EH (cell line): ENCODE measurements at places on chromosomes 6 and 20.

DNA sequence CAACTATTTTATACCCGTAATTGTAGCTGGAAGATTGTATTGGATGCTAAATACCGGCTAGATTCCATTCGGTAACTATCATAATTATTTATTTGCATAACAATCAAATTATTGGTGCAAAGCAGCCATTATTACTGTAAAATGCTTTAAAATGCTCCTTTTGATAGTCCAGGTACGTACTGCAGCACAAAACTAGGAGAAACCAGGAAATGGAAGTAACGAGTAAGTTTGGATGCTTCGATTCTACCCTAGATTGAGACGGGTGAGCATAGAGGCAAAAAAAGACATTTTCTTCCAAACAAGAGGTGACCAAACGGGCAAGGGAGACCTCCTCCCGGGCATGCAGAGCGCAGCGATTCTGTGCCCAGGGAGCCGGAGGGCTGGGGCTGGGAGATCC lies 469 bp upstream of the XRN2 start:
- no peak for DNase-seq

- no peak for DNase-seq
These were observed 401 bp upstream of the TNFRSF21 start for GRCh38 chr6:47310131-47310480.

- DNase-seq = peak; percentile 15
These were observed 61.7 kb downstream of the ESF1 start for GRCh38 chr20:13723011-13723410.

DNA sequence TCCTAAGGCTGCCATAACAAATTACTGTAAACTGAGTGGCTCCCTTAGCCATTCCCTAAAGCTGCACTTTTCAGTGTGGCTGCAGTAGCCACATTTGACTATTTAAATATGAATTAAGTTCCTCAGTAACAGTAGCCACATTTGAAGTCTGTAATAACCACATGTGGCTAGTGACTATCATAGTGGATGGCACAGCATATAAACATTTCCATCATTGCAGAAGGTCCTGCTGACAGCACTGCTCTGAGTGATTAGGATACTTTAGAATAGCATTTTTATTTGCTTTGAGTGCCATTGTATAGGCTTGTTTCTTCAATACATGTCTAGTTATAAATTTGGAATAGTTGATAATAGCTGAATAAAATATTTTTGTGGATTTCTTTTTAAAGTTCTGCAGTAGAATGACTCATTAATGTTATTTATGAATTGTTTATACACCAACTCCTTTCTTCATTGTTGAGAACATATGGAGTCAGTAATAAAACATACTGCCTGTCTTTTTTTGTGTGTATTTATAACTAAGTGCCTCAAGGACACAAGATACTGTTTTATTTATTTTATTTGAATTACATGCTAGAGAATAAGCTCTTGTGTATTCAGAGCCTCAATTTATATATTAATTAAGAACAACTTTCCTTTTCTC lies 217.2 kb downstream of the CDKAL1 start:
- peak; percentile 38 for DNase-seq

GRCh38 chr20:25239387-25240370 lies 8.2 kb upstream of the PYGB start:
- no peak for DNase-seq

DNA sequence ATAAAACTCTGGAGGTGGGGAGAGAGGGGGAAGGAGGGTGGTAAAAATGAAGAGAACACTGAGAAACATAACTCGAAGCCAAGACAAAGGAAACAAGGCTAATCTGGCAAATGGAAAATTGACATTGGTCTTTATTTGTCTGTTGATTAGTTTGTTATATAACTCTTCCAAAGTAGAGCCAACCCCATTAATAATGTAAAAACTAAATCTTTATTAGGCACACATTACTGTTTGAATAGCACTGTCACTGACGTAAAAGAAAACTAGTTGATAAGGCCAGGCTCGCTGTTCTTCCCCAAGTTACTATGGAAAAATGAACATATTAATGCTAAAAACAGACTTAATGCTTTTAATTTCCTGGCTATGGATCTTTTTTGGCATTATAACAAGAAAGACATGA lies 110.0 kb downstream of the MAP3K5 start:
- no peak for DNase-seq

GRCh38 chr6:38701551-38701950 lies 1.4 kb downstream of the GLO1 start:
- no peak for DNase-seq

GRCh38 chr6:15077006-15077405 lies 168.9 kb upstream of the JARID2 start:
- no peak for DNase-seq

DNA sequence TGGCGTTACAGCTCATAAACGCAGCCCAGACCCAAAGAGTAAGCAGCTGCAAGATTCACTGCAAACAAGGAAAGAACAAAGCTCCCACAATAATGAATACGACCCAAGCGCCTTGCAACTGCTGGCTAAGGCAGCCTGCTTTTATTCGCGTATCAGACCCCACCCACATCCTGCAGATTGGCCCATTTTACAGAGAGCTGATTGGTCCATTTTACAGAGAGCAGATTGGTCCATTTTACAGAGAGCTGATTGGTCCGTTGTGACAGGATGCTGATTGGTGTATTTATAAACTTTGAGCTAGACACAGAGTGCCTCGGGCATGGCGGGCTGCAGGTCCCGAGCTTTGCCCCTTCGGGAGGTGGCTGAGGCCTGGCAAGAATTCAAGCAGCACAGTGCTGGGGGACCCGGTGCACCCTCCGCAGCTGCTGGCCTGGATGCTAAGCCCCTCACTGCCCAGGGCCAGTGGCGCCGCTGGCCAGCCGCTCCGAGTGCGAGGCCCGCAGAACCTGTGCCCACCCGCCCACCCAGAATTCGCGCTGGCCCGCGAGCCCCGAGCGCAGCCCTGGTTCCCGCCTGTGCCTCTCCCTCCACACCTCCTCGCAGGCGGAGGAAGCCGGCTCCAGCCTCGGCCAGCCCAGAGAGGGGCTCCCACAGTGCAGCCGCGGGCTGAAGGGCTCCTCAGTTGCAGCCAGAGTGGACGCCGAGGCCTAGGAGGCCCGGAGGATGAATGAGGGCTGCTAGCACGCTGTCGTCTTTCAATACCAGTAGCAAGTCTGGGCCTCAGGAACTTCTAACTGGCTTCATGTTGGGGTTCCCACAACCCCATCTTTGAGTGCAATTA lies 11.2 kb upstream of the RPS10 start:
- no peak for DNase-seq
